ENCODE measurements at places on chromosomes 11 and 22.

DNA sequence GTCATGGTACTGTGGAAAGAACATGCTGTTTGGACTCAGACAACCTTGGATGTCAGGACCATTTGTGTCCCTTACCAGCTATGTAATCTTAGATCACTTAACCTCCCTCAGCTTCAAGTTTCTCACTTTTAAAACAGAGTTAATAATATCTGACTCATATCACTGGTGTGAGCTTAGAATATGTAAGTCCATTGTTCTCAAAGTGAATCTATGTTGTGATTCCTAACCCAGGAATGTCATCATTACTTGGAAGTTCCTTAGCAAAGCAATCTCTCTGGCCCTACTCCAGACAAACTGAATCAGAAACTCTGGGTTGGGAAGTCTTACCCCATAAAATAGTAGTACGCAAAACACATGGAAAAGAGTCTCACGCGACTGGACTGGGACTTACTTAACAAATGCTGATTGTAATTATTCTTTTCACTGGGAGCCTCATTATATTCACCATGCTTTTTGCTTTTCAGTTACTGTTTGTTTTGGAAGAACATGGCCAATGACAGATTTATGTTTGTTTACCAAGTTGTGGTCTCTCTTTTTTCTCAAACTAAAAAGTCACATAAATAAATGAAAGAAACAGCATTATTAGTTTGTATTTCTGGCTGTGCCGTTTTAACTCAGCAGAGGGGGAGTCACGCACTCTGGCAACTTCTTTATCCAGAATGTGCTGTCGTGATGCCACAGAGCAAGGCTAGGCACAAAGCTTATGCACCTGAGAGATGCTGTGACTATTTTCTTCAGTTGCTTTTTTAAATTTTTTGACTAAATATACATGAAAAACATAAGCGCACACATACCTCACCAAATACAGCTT, 217.7 kb upstream of the CTSC start:
- no peak for DNase-seq

DNA sequence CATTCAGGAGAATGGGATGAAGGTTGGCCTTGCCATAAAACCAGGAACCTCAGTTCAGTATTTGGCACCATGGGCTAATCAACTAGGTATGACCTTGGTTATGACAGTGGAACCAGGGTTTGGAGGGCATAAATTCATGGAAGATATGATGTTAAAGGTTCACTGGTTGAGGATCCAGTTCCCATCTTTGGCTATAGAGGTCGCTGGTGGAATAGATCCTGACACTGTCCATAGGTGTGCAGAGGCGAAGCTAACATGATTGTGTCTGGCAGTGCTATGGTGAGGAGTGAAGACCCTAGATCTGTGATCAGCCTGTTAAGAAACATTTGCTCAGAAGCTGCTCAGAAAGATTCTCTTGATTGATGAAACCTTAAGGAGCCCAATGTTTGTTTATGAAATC, 5.7 kb downstream of the NF2 start:
- DNase-seq, result no peak

- no peak for DNase-seq
Observed at GRCh38 chr11:76048763-76049162, 157.5 kb downstream of the WNT11 start.

DNA sequence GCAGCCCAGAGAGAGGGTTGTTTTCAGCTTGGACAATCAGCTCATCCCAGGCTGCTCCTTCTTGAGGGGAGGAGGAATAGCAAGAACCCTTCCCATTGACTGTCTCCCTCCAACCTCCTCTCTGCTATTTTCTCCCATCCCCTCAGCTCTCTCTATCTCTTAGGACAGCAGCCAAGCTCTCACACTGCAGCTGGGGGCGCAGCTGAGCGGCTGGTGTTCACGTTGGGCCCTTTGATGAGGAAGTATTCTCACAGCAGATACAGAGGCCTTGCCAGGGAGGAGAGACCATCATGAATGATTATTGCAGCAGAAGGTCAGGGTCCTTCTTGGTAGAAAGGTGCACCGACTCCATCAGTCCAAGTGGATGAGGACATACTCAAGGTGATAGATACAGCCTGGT, 26.5 kb upstream of the CADM1 start:
- DNase-seq, result no peak

GRCh38 chr11:94544646-94545263, 1.0 kb downstream of the FUT4 start:
- no peak for DNase-seq

GRCh38 chr11:6248248-6248647, 9.4 kb downstream of the CNGA4 start:
- DNase-seq, result no peak

GRCh38 chr22:19679522-19680101, 34.7 kb upstream of the SEPTIN5 start:
- no peak for DNase-seq

GRCh38 chr22:44130076-44130711, 50.5 kb upstream of the PARVG start:
- DNase-seq, result no peak

DNA sequence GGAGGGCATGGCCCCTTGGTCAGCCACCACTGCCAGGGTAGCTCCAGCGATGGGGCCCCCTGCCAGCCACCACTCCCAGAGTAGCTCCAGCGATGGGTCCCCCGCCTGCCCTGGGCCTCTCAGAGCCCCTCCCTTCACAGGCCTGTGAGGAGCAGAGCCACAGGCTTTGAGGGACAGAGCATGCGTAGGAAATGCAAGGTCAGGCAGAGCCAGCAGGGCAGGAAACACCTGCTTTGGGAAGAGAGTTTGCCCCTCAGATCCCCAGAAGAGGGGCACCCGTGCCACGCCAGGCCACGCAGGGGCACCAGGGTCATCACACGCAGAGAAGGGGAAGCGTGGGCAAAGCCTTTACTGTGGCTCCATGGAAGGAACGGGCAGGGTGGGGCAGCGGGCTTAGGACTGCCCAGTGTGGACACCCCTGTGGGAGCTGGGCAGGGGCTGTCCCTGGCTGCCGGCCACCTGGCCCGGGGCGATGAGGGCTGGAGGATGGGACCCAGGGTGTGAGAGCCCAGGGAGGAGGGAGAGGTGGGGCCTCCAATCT, 477.8 kb downstream of the BRD1 start:
- DNase-seq, result no peak

- no peak for DNase-seq
Observed at GRCh38 chr11:48683226-48683720, 194.7 kb downstream of the OR4A47 start.

DNA sequence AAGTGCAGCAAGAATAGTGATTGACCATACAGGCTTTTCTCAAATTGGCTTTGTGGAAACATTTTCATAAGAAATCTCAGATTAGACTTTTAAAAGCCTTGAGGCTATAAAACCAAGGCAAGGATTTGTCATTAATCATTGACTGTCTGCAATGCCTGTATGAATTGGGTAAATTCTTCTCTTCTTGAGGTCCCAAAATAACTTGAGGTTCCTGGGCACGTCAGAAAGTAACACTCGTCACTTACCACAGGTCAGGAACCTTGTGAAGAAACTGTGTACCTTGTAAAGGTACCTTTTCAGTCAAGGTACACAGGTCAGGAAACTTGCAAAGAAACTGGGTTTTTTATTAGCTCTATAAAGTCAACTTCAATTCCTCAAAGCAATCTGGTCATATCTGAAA, 43.3 kb upstream of the SORL1 start:
- DNase-seq, result no peak

DNA sequence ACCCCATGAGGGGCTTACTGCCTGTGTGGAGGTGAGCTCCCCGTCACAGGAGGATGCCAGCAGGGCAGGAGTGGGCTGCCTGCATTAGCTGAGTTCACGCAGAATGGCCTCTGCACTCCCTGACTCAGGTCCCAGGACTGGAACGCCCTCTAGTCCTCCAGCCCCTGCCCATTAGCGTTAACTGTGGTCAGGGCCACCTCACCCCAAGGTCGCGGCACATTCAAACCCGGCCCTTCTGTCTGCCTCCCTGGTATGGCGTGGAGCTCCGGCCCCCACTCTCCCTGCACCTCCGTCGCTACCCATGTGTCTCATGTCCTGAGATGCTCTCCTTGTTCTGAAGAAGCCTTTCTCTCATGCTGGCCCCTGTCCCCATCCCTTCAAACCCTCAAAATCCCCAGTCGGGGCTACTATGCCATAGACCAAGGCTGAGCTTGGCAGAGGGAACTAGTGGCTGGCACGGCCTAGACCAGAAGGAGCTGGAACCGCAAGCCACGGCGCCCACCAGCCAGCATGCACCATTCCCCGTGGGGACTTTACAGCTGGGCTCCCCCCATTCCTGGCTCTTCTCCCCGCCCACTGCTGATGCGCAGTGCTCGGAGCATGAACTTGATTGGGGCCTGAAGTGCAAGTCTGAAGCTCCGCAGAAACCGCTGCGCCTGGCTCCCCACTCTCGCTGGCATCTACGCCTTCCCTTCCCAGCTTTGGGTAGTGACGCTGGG, 79.5 kb upstream of the RTL6 start:
- DNase-seq, result no peak

DNA sequence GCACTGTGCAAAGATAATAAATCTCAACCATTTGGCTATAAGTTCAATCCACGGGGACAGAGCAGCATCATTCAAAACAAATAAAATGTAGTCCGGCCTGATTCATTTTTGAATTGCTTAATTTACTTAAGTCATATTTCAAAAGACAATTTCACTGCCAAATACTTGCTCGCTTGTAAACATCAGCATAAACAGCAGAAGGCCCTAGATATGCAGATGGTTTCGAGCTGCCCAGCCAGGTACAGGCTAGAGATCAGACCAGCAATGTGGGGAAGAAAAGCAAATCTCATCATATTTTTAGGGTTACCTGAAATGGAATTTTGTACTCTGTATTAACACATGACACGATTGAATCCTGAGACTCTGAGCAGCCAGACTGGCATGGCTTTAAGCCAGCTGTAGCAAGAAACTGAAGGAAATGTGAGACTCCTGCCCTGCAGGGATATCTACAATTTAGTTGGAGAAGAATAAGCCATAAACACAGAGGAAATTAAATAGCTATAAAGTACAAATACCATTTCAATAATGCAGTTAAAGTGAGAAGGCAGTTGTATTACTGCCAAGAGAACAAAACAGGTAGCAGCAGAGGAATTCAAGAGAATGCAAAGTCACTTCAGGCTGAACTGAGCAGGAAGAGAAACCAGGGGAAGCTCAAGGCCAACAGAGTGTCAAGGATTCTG, 440.3 kb downstream of the ETS1 start:
- no peak for DNase-seq

DNA sequence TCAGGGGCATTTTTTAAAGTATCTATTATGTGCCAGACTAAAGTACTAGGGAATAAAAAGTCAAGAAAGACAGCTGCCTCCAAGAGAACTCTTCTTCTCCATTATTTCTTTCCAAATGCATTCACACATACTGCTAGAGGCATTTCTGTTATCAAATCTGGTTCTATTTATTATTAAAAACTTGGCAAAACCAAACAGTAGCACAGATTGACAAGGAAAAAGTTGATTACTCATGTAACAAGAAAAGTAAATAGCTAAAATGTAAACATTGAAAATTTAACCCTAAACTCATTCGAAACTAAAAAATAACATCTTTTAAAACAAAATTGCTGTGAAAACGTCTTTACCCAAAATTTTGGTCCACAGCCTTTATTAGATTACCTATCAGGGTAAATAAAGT, 132.9 kb upstream of the GUCY1A2 start:
- DNase-seq, result no peak

DNA sequence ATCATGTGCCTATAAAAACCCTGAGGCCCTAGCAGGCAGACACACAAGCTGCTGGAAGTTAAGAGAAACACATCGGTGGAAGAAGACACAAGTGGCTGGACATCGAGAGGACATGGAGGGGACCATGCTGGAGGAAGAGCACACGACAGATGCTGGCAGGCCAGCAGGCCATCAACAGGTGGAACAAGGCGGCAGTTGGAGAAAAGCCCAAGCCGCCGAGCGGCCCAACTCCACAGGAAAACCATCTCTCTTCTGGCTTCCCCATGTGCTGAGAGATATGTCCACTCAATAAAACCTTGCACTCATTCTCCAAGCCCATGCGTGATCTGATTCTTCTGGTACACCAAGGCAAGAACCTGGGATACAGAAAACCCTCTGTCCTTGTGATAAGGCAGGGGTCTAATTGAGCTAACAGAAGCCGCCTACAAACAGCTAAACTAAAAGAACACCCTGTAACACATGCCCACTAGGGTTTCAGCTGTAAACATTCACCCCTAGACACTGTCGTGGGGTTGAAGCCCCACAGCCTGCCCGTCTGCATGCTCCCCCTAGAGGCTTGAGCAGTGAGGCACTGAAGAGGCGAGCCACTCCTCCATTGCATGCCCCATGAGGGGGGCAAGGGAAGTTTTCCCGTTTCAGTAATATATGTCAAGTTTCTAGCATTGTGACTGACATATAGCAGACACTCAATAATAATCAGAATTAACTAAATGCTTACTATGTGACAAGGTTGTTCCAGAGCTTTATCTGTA, 39.0 kb upstream of the MMP20 start:
- no peak for DNase-seq

- no peak for DNase-seq
Observed at GRCh38 chr11:119282495-119282894, 34.4 kb downstream of the MCAM start.

DNA sequence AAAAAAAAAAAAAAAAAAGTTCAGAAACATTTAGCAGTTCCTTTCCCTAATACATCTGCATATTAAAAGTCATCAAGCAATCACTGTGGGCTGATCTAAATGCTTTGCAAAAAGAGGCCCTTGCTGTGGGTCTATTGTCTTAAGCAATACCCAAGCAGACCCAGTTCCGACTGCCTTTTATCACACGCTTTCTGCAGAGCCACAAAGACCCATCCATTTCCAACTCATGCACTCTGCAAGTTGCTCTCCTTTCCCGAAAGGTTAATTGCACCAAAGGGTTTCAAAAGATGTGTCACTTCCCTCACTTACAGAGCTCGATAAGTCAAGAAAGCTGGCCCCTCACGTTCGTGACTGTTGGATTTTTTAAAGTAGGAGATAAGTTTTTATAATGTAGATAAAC, 138.9 kb downstream of the MPPED1 start:
- no peak for DNase-seq

DNA sequence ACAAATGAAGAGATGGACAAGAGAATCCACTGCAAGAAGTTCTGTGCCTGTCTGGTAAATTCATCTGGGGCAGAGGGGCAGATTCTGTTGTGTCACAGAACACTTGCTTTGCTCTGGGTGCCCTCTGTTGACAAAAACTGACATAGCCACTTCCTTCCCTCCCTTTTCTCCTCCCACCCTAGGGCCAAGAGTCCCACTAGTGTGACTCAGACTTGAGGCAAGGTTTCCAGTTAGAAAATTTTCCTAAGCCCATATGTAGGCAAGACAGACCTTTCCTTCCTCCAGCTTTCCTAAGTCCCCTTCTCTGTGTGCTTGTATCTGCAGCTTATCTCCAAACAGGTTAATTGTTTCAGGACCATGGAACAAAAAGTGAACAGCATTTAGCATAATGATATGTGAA, 106.8 kb downstream of the RBFOX2 start:
- DNase-seq, result peak; percentile 26
